ENCODE measurements at places on chromosomes 16 and 17. TPM values are rescaled to one million over a fixed set of nuclear protein-coding genes. Genes with fewer than 3 reads are reported as not detected.
A peak's percentile ranks its signal among the peaks of the same experiment; 100 is the strongest.

Gene TMUB2
- 20.5 TPM for total RNA-seq

GRCh38 chr16:57530104-57530521 lies 6.3 kb downstream of the CCDC102A start:
- DNase-seq = peak; percentile 77

DNA sequence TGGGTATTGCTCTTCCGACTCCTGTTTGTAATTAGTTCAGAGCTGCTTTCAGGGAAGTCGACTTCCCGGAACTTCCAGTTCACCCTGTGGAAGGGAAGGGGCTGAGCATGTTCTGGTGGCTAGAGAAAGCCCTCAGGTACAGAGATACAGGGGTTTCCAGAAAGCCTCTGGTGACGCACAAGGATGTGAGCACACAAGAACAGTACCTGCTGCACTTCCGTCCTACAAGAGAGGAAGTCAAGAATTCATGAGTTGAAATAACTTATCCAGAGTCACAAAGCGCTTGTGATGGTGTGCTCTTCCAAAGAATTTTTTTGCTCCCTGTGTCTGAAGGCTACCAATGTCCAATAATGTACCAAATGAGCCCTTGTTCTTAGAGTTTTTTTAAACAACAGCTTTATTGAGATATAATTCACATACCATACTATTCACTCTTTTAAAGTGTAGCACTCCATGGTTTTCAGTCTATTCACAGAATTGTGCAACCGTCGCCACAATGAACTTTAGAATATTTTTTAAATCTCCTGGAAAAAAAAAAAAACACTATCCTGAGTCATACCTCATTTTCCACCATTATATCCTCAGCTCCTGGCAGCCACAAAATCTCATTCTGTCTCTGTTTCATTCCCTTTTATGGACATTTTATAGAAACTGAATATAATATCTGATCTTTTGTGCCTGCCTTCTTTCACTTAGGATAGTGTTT lies 327.6 kb downstream of the CDH13 start:
- no peak for DNase-seq

Gene SLC22A31
- total RNA-seq = not detected

- no peak for DNase-seq
These were observed 99.3 kb downstream of the GAS7 start for GRCh38 chr17:10099051-10099571.

DNA sequence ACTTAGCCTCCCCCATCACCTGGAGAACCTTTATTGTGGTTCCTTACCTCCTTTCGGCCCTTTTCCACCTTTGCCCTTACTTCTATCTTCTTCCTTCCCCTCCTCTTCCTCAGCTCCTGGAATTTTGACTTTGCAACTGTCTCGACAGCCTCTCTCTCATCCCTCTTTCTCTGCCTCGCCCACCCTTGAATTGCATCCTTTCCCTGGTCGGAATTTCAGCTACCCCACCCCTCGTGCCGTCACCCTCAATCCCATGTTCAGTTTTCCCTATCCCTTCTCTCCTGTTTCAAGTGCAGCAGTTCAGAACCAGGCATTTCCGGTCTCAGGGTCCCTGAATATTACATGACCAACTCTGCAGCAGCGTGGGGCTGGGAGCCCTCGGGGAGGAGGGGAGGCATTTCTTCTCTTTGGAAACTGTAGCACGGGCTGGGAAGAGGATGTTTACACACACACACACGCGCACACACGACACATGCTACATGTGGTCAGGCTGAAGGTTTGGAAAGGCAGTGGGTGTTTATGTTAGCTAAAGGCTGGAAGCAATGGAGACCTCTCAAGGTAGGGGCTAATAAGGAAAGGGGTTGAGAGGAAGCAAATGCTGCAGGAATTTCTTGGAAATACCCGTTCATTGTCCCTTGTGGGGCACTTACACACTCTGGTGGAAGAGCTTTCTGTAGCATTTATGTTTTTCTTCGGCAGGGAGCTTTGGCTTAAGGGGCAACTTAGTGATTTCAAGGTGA lies 971 bp downstream of the MINK1 start:
- DNase-seq = no peak

Gene ACSM5
- 0.40 TPM for total RNA-seq

DNA sequence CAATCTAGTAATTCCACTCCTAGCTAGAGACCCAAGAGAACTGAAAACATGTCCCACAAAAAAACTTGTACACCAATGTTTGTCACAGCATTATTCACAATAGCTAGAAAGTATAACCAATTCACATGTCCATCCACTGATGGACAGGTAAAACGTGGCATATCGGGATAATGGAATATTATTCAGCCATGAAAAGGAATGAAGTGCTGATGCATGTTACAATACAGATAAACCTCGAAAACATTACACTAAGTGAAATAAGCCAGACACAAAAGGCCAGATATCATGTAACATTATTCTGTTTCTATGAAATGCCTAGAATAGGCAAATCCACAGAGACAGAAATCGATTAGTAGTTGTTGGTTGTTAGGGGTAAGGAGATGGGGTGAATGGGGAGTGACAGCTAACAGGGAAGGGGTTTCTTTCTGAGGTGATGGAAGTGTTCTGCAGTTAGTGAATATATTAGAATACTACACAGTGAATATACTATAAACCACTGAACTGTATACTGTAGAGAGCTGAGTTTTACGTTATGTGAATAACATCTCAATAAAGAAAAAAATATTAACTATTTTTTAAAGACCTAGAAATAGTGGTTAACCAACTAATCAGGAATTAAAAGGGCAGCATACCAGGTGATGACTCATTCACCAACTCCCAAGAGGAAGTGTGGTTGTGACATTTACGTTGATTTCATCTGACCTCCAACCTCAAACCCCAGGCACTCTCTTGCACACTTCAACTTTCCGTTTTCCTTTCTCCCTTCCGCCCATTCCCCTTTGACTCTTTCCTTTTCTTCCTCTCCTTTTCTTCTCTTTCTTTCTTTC lies 48.6 kb downstream of the GAS7 start:
- no peak for DNase-seq

GRCh38 chr17:34249478-34249877 lies 5.6 kb upstream of the CCL2 start:
- no peak for DNase-seq

- no peak for DNase-seq
These were observed 36.7 kb upstream of the NDRG4 start for GRCh38 chr16:58462997-58463941.

DNA sequence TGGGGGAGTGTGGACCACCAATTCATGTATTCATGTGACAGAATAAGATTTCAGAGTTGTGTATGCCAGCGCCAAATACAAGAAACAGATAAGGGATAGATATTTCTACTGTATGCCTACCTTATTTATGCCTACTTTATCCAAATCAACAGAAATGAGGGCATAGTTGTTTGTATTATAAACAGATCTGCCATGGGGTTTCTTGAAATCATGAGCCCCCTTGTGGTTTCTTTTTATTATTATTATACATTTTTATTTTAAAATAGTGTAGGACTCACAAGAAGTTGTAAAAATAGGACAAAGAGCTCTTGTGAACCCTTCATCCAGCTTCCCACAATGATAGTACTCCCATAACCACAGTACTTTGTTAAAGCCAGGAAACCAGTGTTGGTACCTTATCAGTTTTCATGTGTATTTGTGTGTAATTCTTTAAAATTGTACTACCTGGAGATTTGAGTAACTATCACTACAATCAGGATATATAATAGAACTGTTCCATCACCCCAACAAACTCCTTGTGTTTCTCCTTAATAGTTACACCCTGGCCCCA lies 229.4 kb downstream of the CCDC182 start:
- DNase-seq = no peak

Gene CFAP20
- total RNA-seq = 36.7 TPM

DNA sequence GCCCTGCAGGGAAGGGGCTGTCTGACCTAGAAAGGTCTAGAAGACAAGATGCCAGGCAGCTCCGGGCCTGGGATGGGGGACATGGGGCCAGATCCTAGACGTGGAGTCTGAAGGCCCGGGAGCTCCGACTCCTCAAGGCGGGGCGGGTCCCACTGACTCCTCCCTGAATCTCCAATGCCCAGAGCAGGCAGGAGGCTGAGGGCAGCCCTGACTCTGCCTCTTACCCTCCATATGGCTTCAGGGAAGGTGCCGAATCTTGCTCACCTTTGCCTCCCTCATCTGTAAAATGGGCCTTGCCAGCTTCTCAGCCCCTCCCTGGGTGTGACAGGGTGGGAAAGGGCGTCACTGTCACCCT lies 14.8 kb downstream of the VASN start:
- no peak for DNase-seq

GRCh38 chr16:80693553-80693952 lies 110.8 kb downstream of the CDYL2 start:
- no peak for DNase-seq

- peak; percentile 63 for DNase-seq
These were observed 3.6 kb downstream of the CDC6 start for GRCh38 chr17:40291281-40291664.

DNA sequence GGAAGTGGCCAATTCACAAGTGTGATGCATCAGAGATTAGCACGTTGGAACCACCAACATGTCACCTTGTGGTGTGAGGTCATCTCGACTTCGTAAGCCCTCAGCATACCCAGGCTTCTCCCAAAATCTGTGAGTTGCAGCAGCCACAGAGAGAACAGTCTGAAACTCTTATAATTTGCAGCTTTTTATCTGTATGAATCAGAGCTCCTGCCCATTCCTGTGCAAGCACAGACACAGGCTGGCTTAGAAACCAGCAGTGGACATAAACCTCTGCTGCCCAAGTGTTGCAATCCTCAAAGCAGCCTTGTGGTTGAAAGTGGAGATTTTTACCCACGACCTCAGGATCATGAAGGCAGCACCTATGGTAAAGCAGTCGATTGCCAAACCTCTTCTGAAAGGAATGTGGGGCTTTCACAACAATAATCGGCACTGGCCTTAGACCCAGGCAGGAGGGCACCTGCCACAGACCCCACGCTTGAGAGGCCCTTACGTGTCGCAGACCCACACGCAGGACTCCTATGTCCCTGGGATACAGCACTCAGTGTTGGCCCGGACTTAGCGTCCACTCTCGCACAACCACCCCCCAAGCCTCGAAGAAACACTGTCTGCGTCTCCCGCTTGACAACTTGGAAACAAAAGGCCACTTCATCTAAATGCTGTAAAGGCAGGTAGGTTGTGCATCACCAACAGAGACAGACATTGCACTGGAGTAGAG lies 24.5 kb upstream of the OSGIN1 start:
- DNase-seq = no peak

- no peak for DNase-seq
These were observed 314.3 kb downstream of the RBFOX1 start for GRCh38 chr16:7646821-7647500.

Gene FNDC8
- total RNA-seq = not detected

- DNase-seq = no peak
These were observed 40.9 kb upstream of the MEOX1 start for GRCh38 chr17:43702637-43703036.

GRCh38 chr17:63932721-63933120 lies 590 bp upstream of the CD79B start:
- DNase-seq = no peak

GRCh38 chr16:86604436-86605193 lies 26.3 kb downstream of the FOXL1 start:
- DNase-seq = peak; percentile 59

Gene EPN3
- total RNA-seq = 8.5 TPM

Gene CCL4
- total RNA-seq = 0.81 TPM

DNA sequence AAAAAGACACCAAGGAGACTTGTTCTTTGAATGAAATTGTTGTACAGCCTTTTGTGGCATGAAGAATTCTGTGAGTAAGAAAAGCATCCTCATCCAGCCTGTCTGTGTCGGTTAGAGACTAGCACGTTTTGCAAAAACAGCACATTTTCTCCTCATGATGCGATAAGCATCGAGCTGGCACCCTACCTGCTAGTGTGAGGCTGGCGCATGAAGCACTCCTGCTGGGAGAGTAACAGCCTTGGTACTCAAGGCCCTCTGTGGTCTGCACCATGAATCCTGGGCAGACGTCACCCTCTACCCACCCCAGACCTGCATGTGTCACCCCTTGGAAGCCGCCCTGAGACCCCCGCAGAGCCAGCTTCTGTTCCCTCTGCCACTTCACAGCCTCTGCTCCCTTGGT lies 92.6 kb upstream of the TMEM132E start:
- DNase-seq = no peak

GRCh38 chr17:27747462-27748359 lies 52.6 kb downstream of the NOS2 start:
- peak; percentile 22 for DNase-seq

DNA sequence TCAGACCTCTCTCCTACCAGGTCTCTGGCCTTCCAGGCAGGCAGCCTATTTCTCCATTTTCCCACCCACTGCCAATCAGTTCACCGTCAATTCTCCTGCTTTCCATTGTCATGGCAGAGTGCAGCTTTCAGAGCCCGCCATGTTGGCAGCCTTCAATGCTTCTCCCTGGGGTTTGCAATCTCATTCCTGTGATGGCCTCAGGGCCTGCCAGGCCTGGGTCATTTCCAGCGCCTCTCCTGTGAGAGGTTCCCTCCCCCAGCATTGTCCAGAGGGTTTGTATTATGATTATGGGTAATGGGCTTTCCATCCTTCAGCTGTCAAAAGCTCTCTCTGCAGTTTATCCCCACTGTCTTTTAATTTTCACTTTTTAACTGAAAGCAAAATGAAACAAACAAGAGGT lies 716.6 kb upstream of the CDH8 start:
- no peak for DNase-seq

Gene TNFRSF12A
- total RNA-seq = 229 TPM

Gene ULK2
- total RNA-seq = 14.0 TPM

GRCh38 chr17:66392783-66393437 lies 90.5 kb downstream of the PRKCA start:
- DNase-seq = no peak

- DNase-seq = no peak
These were observed 3.7 kb upstream of the HCRT start for GRCh38 chr17:42188749-42189650.

DNA sequence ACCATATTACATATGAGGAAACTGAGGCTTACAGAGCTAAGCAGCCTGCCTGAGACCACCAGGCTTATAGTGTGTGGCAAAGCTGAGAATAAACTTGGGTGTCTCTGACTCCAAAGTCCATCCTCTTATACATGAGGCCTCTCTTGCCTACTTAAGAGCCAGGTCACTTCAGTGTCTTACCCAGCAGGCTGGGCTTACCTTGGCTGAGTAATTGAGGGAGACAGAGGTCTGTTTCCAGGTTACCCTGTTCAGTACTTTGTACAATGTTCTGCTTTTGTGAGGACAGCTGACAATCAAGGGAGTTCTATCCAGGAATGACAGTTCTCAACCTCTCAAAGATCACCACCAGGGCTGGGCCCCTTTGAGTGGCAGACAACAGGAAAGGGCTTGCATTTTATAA lies 14.4 kb downstream of the NDUFAB1 start:
- DNase-seq = no peak

Data from cardiac septum (tissue), 1 donor.